ENCODE measurements at places on chromosomes 1 and 21.

GRCh38 chr1:37949524-37950152 is 2.8 kb upstream of the INPP5B start:
- no peak for DNase-seq

- DNase-seq, result no peak
Measured at GRCh38 chr21:39353295-39353694, 4.4 kb upstream of the HMGN1 start.

GRCh38 chr1:176469450-176470010 is 6.6 kb downstream of the PAPPA2 start:
- DNase-seq, result no peak

DNA sequence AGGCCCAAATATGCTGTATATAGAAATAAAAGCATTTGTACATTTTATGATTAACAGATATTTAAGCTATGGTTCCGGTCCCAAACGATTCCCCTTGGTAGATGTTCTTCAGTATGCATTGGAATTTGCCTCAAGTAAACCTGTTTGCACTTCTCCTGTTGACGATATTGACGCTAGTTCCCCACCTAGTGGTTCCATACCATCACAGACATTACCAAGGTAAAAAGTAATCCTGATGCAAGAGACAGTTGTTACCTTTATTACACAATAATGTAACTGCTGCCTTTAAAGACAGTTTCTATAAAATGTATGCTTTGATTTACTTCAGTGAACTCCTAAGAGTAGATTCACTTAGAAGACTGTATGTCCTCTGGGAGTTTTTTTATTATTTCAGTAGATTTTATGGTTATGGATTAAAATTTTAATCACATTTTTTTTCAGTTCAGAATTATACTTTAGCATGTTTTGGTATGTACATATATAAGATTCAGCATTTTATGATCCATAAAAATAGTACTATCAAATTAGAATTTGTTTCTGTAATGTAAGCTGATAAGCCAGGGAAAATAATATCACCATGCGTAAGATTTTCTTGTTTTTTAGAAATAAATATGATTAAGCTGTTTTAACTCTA is 96.5 kb downstream of the USP25 start:
- DNase-seq, result no peak

DNA sequence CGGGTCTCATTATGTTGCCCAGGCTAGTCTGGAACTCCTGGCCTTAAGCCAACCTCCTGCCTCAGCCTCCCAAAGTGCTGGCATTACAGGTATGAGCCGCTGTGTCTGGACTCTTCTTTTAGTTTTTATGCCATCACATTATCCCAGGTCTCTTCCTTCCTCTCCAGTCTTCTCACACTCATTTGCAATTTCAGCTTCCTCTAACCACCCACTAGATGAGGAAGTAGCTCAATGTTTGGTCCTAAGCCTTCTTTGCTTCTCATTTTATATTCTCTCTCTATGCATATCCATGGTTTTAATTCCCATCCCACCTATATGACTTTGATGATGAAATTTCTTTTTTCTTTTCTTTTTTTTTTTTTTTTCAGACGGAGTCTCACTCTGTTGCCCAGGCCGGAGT is 3.1 kb upstream of the ZBTB8A start:
- DNase-seq, result no peak

GRCh38 chr1:26138974-26139558 is 19.8 kb upstream of the FAM110D start:
- DNase-seq, result no peak

DNA sequence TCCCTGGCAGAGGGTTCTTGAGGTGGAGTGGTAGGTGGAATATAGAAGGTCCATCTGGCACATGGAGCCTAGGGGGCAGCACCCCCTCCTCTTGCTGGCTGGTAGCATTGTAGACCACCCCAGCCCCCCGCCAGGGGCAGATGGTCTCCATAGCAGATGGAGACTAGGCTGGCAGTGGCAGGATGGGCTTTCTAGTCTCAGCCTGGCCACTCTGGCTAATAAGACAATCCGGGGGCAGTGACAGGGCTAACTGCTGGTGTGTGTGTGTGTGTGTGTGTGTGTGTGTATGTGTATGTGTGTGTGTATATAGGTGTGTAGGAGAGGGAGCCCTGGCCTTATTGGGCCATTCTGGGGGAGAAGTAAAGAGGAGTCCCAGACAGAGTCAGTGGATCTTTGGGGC is 16.1 kb downstream of the UTP11 start:
- DNase-seq, result no peak

DNA sequence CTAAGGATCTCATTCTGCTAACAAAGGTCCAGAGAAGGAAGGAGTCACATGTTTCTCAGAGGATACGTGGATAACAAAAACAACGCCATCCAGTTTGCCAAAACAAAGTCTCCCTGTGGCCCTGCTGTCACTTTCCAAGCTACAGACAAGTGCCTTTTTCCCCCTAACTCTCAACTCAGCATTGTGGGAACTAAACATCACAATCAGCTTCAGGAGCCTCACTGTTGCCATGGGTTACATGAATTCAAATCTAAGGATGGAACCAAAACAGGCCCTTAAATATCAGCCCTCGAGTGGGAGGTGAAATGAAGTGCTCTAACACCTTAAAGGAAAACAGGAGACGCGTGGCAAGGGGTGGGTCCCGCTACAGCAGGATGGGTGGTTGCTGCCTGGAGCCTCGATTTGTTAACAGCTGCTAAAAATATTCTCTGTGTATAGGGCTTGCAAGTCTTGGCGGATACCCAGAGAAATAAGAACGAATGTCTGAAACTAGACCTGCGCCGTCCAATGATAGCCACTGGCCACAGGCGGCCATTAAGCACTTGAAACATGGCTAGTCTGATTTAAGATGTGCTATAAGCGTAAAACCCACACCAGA is 66.4 kb upstream of the SOD1 start:
- DNase-seq, result no peak

DNA sequence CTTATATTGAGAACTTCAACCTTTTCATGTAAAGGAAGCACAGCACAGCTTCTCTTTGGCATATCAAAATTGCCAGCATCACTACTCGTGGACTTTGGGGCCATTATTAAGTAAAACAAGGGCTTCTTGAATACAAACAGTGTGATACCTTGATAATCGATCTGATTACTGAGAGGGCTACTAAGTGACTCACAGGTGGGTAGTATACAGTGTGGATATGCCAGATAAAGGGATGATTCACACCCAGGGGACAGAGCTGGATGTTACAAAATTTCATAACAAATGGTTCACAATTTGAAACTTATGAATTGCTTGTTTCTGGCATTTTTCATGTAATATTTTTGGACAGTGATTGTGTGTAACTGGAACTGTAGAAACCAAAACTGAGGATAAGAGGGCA is 15.4 kb downstream of the HDAC1 start:
- DNase-seq, result no peak

DNA sequence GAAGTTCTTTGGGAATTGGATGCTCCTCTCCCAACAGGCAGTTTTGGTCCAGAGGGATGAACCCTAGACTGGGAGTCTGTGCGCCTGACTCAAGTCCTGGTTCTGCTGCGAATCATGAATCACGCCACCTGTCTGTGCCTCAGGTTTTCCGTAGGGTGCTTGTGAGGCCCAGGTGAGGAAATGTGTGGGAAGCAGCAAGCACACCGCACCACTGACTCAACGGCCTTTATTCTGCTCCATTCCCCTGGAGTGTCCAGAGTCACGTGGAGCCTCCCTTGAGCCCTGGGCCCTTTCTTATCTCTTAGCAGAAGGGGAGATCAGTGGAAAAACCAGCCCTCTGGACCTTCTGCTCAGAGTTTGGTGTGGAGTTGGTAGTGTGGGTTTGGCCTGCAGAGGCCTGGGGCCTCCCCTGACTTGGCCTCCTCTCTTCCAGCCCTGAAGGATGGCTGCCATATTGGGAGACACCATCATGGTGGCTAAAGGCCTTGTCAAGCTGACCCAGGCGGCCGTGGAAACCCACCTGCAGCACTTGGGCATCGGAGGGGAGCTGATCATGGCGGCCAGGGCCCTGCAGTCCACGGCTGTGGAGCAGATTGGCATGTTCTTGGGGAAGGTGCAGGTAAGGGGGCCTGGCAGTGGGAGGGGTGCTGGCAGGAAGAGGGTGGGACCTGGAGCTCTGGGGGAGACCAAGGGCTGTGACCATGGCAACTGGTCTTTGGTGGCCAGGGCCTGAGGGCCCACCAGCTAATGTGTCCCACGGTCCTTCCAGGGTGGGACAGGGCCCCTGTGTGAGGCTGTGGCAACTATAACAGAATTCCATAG is 21.1 kb downstream of the COQ8A start:
- DNase-seq, result no peak

DNA sequence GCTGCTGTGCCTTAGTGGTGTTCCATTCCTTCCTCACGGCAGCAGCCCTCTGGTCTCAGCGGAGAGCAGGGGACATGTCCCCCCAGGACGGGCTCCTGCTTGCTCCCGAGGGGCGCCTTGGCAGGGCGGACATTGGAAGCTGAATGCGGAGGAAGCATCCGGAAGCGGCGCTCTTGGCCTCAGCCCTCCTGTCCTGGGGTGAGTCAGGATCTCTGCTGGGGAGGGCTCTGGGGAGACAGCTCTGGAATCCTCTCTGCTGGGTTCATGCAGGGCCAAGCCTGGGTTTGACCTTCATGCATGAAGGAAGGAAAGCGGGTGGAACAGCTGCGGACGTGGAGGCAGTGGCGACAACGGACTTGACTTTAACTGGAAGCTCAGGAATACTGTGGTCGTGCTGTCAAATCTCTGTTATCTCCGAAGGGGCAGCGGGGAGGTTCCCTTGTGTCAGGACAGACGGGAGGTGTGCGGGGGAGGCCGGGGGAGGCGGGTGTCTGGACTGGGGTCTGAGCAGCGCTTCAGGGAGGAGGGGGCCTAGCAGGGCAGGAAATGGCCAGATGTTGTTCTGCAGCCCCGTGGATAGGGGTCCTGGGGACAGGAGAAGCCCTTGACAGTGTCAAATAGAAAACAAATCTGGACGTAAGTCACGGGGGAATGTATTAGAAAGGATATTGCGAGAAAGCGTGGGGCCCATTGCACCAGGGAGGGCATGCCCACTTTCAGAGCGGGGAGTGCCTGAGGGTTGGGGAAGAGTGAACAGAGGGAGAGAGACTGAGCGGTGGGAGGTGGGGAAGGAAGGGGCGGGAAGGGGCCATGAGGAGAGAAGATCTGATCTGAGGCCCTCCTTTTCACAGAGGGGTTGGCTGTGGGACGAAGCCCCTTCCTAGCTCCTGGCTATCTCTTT is 26.6 kb downstream of the CRYAA start:
- DNase-seq, result no peak

GRCh38 chr1:173475564-173476196 is 1.5 kb upstream of the PRDX6 start:
- DNase-seq, result no peak

DNA sequence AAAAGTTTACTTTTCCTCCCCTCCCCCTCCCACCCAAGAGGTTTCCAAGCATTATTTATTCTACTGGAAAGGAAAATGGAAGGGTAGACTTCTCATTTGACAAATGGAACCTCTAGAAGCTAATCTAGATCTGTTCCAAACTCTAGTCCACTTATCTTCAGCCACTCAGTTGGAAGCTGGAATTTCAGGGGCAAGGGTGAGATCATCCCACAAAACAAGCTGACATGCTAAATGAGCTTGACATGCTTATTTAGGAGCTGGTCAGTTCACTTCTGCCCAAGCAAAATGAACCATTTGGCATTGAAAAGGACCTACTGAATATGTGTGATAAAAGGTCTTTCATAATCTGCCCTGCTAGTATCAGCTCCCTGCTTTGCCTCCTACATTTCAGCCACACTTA is 5.0 kb downstream of the LRRC41 start:
- DNase-seq, result no peak

DNA sequence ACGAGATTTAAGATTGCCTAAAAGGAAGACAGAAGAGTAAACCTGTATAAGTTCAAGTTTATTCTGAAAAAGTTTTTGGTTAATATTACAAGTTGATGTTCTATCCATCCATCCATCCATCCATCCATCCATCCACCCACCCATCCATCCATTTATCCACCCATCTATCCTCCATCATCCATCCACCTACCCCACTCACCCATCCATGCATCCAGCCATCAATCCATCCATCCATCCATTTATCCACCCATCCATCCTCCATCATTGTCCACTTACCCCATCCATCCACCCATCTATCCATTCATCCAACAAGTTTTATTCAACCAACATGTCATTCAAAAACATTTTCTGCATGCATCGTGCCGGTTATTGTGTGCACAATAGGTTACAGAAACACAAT is 89.3 kb downstream of the ZBTB18 start:
- DNase-seq, result no peak

DNA sequence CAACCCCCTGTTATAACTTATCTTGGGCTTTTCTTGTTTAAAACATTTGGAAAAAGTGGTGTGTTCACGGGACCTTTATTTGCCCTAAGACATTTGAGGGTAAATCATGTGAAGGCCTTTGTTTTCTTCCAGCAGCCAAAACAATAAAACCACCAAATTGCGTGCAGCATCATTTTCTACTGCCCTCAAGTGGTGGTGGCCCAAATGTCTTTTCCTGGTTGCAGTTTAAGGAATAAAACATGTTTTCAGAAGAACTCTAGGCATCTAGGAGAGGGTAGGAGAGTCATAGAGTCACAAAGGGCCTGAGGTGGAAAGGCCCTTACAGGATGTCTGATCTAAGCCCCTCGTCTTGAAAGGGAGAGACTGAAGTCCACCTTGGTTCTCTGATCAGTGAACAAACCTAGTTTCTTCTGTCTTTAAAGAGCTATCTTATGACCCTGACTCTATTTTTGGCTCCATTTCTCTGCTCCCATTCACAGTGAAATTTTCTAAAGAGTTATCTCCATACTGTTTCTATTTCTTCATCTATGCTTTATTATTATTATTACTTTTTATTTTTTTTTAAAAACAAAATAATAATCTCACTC is 16.0 kb upstream of the EPS15 start:
- peak; percentile 15 for DNase-seq

DNA sequence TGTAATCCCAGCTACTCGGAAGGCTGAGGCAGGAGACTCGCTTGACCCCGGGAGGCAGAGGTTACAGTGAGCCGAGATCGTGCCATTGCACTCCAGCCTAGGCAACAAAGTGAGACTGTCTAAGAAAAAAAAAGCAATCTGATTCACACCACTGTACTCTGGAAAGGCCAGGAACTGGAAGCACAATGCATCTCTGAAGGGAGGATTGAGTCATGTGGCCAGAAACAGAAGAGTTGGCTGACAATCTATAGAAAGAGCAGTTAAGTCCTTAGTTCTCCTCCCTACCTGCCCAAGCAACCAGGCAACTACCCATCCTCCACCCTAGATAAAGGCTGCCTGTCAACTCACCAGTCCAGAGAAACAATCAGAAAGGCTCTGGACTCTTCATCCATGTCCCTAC is 45.9 kb downstream of the PIK3R3 start:
- no peak for DNase-seq

DNA sequence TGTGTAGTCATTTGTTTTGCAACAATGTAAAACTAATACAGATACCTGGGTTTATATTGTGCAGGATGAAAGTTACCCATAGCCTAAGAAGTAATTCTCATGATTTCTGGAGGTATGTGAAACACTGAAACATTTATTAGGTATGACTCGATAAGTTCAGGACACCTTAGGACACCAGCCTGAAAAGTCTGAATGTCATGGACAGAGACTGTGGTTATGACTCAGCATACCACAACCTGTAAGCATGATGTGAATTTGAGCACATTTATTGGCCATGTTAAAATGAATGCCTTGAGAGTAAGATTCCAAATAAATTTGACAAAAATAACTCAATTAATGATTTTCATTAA is 1471.7 kb upstream of the B3GALT2 start:
- no peak for DNase-seq

GRCh38 chr1:69191335-69191734 is 376.4 kb upstream of the LRRC7 start:
- DNase-seq, result no peak

- no peak for DNase-seq
Measured at GRCh38 chr1:239511875-239512274, 125.5 kb downstream of the CHRM3 start.

- no peak for DNase-seq
Measured at GRCh38 chr1:185926588-185926987, 192.4 kb downstream of the HMCN1 start.

- DNase-seq, result no peak
Measured at GRCh38 chr1:213977486-213977842, 10.3 kb upstream of the PROX1 start.

Data from stimulated activated CD8-positive, alpha-beta memory T cell treated with anti-CD3 and anti-CD28 coated beads, Interleukin-2, amount 100 ng/mL, for 1 hour (primary cell).